ENCODE measurements at places on chromosomes 6 and 20.

- no peak for DNase-seq
Measured at GRCh38 chr6:80215063-80215462, 108.6 kb downstream of the BCKDHB start.

DNA sequence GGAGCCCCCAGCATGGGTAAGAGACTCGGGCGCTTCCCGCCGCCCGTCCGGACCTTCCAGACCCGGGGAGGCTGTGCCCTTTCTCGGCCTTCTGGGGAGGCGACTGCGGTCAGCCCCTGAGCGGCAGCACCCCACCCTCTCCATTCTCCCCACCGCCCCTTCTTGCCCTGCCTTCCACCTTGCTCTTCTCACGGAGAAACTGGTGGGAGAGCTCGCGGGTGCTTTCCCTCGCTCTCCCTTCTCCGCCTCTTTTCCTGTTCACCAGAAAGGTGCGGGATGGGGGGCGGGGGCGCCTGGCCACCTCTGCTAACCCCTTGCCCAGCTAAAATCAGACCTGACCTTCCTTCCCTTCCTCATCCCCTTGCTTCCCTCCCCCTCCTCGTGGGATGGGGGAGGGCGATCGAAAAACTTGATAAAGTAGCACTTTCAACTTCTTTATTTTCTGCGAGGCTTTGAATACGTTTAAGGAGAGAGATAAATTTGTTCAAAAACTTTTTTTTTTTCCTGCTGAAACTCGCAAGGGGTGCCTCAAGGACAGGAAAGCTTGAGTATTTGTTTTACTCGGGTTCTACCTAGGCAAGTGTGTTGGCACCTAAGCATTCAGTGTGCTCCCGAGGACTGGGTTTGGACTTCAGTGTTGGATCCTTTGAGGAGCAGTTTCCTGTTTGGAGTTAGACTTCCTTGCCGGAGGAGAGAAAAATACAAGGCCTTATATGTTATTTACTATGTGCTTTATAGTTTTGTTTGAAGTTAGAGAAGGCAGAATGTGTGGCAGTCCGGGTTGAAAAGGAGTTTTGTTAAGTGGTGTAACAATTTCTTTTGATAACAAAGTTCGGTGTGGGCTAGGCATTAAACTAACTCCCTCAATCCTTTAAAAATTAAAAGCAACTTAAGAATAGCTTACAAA, 897 bp downstream of the CD2AP start:
- no peak for DNase-seq

- no peak for DNase-seq
Measured at GRCh38 chr6:27209196-27209595, 38.3 kb upstream of the PRSS16 start.

- no peak for DNase-seq
Measured at GRCh38 chr20:12211361-12211760, 293.7 kb downstream of the BTBD3 start.

- no peak for DNase-seq
Measured at GRCh38 chr20:20271271-20271670, 96.6 kb upstream of the INSM1 start.

DNA sequence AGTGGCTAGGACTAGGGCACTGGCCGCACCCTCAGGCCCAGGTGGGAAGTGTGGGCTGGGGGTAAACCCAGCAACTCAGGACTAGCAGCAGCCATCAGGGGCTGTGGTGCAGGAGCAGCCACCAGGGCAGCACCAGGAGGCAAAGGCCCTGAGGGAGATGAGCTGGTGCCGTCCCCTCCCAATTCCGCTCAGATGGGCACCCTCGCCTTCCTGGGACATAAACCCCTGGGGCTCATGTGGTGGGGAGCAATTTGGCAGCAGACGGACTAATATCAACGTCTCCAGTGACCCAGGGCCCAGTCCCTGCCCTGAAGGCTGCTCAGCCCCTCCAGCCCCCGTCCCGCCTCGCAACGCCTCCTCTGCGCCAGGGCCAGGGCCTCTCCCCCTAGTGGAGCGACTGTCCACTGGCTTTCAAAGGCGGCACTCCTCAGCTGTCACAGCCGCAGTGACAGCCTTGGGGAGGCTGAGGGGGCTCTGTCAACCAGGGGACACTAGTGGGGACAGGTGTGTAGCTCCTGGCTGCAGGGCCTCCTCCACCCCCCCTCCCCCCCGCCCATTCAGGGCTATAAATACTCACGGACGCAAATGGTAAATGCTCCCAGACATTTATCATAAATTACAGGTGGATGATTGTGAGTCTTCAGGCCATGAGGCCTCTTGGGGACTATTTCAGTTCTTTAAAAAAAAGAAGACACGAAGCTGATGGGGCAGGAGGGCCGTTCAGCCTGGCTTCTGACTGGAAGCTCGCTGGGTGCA, 349.9 kb downstream of the ZFAND3 start:
- no peak for DNase-seq

DNA sequence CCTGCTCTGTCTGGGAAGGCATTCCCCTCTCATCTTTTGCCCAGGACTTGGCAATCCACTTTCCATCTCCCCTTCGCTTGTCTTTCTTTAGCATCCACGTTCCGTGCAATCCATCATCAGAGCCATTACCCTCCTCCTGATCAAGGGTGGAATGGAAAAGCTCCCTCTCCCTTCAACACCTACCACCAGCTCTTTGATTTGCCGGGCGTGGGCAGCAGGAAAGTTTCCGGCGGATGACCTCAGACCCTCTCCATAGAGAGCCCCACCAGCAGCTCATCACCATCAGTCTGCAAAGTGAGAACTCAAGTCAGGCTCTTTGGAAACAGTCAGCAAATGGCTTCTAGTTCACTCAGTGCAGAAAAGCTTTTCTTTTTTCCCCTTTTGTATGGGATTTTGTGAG, 76.2 kb downstream of the TSHZ2 start:
- no peak for DNase-seq

GRCh38 chr6:4615891-4616290, 160.3 kb upstream of the CDYL start:
- peak; percentile 53 for DNase-seq

- DNase-seq, result no peak
Measured at GRCh38 chr6:112557435-112557834, 210.3 kb downstream of the RFPL4B start.

DNA sequence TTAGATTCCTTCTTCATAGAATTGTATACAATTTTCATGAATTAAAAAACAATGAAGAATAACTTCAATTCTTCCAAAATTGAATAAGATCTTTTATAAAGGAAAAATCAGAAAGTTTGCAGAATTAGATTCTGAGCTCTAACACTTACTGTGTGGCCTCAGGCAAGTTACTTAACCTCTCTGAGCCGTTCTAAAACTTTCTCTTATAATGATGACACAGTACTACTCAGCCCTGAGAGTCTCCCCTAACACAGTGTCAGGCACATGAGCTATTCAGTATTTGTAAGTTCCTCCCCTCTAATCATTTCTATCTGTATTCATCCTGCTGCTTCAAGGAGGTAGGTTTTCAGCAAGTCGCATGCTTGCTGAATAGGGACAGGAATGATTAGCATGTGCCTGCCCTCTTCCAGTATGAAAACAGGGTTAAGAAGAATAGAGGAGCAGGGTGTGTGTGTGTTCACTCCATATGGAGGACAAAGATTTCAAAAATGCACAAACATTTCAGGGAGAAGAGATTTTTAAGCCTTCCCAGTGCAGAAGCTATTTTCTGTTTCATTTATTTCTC, 11.4 kb downstream of the ID4 start:
- DNase-seq, result no peak

- DNase-seq, result no peak
Measured at GRCh38 chr6:132661906-132662305, 2.9 kb upstream of the TAAR1 start.

DNA sequence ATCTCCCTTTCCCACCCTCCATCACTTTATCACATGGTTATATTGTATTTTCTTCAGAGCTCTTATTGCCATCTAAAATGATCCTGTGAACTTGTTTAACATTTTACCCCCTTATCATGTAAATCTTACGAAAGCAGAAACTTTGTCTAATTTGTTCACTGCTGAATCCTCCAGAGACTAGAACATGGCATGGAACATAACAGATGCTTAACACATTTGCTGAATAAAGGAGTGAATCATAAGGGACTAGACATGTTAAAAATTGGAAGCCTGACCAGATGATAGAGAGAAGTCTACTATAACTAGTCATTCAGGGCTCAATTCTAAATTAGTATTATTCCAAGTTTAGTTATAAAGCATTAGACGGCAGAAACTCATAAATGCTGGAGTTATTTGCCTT, 73.3 kb downstream of the MAN1A1 start:
- DNase-seq, result no peak

- no peak for DNase-seq
Measured at GRCh38 chr6:26295691-26296555, 69.1 kb upstream of the BTN3A2 start.

DNA sequence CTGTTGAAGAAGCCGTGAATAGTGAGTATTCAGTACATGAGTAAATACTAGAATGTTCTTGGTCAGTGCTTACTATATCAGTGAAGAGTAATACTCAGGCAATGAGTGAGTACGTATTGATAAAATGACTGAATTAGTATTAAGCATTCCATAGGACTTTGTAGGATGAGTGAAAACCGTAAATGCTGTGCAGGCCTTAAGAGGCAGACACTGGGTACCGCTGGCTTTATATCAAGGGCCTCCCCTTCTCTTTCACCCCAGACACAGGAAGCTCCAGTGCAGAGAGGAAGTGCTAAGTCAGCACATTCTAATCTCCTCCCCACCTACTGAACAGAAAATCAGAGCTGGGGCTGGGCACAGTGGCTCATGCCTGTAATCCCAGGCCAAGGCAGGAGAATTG, 24.2 kb downstream of the POFUT1 start:
- no peak for DNase-seq

DNA sequence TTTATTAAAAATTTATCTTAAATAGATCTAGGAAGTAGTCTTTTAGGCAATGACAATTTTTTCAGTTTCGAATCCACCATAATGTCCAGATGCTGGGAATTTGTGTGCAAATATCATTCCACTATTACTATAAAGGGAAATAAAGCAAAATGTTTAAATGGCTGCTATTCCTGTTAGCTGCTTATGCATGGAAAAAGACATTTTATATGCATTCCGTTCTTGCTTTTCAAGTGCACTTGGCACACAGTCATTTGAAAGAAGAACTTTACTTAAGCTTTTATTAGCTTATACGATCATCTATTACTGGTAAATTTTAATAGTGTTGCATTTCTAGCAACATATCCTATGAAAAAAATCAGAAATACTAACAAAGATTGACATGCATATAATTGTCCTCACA, 42.0 kb downstream of the PRL start:
- DNase-seq, result no peak

- DNase-seq, result no peak
Measured at GRCh38 chr6:18262702-18263417, 1.5 kb downstream of the DEK start.

DNA sequence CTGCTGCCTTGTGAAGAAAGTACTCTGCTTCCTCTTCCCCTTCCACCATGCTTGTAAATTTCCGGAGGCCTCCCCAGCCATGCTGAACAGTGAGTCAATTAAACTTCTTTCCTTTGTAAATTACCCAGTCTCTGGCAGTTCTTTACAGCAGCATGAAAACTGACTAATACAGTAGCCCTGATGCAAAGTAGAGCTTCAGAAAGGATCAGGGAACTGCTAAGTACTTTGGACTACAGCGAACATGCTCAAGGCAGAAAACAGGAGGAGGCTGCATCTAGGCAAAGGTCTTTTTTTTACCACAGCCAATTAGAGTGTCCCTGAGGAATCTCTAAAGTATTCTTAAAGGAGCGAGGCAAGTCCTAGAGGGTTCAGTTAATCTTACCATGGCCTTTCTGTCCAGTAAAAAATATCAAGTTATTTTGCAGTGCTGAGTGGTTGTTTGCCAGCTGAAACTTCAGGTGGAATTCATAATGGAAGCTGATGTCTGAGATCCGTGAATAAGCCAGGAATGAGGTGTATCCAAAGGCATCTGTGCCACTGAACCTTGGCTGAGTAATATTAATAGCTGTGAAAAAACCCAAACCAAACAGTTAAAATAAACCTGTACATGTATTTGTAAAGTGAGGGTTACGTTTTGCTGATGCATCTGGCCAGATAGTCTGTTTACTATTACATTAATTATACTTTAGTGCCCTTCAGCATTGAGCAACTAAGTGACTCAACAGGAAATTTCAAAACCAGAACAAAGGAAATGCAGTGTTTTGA, 170.4 kb downstream of the PHF3 start:
- no peak for DNase-seq

DNA sequence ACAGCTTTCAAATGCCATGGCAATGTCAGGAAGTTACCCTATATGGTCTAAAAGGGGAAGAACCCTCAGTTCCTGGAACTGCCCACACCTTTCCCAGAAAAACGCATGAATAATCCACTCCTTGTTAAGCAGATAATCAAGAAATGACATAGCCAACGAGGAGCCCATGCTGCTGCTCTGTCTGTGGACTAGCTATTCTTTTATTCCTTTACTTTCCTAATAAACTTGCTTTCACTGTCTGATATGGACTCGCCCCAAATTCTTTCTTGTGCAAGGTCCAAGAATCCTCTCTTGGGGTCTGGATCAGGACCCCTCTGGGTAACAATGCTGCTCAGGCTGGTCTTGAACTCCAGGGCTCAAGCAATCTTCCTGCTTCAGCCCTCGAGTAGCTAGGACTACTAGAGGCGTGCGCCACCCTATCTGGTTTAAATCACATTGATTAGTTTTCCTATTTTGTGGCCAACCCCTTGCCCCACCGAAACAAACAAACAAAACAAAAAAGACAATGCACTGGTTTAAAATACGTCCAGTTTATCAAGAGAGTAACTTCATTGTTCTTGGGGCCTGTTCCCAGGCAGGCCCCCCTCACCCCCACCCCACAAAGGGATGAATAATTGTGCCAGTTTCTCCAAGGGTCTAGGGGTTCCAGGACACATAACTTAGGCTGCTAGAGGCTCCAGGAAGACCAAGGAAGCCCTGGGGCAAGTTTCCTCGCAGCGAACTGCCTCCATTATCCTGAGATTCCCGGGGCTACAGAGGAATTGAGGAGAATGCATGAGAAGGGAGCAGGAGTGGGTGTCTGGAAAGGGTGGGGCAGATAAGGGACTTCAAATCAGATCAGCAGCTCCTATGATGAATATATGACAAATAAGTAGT, 10.1 kb upstream of the AKAP12 start:
- DNase-seq, result no peak

Measured in left cardiac atrium (tissue), 4 donors.